Naive thymus-derived CD8-positive, alpha-beta T cell (primary cell): ENCODE measurements at places on chromosomes 11 and 22.

DNA sequence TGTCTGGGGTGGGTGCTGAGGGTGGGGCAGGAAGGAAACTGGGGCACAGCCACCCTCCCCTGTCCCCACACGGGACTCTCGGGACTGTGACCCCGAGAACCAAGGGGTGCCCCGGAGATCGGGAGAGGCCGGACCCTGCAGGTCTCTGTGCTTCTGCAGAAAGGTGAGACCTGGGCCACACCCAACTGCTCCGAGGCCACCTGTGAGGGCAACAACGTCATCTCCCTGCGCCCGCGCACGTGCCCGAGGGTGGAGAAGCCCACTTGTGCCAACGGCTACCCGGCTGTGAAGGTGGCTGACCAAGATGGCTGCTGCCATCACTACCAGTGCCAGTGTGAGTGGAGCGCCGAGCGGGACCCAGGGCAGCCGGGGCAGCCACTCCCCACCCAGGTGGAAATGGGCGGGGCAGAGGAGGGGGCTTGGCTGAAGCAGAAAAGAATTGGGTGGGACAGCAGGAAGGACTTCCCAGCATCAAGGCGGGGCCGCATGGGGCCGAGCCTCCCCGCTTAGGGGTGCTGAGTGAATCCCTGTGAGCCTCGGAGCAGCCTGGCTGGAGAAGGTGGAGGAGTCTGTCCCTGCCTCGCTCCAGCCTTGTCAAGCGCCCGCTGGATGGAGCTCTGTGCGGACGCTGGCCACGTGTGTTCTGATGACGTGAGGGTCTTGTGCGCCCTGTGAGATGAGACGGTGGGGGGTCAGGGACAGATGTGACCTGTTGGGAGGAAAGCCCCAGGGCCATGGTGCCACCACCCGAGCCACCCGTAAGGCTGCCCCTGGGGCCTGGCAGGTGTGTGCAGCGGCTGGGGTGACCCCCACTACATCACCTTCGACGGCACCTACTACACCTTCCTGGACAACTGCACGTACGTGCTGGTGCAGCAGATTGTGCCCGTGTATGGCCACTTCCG lies 29.3 kb upstream of the MUC5B start:
- DNase-seq = no peak

DNA sequence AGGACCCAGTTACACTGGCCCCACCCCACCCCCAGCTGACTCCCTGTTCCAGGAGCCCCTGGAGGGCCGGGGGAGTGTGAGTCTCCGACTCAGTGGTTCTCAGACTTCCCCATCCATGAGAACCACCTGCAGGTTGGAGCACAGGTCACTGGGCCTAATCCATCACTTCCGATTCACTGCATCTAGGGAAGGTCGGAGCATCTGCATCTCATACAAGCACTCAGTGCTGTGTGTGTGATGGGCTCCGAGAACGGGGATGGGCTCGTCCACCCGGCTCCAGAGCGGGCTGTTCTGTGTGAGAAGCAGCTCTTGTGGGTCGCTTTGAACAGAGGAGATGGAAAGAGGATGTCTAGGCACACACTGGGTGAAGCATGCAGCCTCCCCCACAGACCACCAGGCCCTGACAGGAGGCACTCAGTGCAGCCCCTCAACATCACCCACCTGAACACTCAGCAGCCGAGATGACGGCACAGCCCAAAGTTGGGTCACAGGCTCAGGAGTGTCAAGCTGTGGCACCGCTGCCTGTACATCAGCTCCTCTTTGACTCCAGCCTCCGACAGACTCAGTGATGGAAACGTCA lies 541.4 kb downstream of the BRD1 start:
- DNase-seq = no peak

DNA sequence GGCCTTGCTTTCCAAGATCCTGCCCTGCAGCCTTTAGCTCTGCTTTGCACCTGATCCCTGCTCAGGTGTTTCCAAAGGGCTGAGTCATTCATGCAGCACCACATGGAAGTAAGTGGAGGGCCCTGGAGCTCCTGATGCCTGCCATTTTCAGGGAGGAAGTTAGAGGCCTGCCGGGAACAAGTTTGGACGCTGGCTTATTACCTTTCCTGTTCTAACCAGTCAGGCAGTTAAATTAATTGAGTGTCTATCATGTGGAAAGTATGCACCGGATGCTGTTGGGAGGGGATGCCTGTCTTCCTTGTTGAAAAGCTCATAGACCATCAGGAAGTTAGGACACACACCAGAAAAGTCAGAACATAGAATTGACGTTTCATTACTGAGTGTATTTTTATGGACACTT lies 73.7 kb upstream of the PLET1 start:
- DNase-seq = no peak

GRCh38 chr11:84642500-84642899 lies 984.6 kb downstream of the DLG2 start:
- no peak for DNase-seq

DNA sequence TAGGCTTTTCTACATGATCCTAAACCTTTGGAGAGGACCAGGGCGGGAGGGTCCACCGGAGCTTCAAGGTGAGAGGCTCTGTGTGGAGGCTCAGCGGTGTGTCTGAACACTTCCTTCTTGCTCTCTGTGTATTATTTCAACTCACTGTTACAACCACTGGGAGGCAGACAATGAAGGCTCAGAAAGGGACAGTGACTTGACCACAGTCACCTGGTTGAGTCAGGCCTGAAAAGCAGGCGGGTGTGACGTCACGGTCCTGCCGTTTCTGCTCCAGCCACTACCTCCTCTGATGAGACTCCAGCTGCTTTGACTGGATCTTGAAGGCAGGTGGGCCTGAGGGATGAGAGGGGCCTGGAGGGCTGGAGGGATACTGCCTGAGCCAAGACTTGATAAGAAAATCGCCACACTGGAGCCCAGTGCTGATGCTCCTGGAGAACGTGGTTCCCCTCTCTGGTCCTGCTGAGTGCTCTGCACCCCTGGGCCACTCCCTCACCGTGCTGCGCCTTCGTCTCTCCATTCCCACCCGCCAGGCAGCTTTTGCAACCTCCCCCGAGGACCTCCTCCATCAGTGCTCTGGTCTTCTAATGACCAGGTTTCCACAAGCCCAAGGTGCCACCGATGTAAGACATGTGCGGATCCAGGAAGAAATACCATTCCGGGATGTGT lies 27.9 kb downstream of the KCNC1 start:
- no peak for DNase-seq

DNA sequence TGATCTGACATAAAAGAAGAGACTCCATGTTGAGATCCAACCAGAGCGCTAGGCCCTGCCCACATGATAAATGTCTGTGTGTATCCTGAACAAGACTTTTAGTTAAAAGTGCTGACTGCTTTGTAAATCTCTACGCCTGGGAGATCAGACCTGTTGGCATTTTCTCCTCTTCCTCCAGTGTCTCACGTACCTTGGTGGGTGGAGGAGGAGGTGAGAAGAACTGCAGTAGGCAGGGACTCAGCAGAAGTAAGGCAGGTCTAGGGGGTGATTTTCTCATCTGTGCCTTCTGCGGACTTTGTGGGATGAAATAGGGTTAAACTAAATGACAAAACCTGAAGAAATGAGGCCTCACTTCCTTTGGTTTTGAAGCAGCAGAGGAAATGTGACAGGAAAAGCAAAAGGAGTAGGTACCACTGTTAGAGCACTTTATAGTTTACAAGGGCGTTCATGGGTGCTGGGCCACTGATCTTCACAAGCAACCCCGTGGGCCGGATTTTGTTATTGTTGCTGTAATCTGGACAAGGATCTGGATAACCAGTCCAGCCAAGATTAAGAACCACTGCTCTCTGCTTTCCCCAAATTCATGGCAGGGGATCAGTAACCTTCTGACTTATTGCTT lies 36.7 kb upstream of the PLET1 start:
- DNase-seq = no peak

GRCh38 chr22:23833017-23833751 lies 5.6 kb downstream of the DERL3 start:
- DNase-seq = no peak

GRCh38 chr11:7613394-7613720 lies 59.9 kb downstream of the CYB5R2 start:
- DNase-seq = no peak

DNA sequence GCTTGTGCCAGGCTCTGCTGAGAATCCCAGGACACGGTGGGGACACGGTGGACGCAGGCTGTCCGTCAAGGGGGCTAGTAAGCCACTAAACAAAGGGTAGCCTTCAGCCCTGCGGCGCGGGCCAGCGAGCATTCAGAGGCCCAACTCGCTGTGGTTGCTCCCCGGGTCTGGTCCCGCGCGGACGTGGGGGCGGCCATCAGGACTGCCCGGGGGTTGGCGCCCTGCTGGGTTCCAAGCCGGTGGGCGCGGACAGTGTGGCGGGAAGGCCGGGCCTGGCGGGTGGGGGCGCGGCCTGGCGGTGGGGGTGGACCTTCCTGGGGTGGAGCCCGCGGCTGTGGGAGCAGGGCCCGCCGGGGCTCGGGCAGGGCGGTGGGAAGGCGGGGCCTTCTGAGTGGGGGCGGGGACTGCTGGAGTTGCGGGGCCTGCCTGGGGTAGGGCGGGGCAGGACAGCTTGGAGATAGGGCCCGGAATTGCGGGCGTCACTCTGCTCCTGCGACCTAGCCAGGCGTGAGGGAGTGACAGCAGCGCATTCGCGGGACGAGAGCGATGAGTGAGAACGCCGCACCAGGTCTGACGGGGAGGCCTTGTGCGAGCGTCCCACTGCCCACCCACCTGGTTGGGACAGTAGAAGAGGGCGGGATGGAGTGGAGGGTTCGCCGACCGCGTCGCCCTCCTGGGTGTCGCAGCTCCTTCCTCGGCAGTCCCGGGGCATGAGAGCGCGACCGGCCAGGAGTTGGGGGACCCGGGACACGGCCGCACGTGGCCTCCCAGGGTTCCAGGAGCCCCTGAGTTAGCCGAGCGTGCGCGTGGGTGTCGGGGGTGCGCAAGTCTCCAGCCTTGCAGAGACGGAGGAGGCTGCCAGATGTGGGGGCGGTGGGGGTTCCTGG lies at the start of gene SERHL2:
SERHL2 (plus strand) TSS at position 482 of the 887 bp plus-strand sequence; CDS start at position 547, 65 bp downstream.
- peak; percentile 92 for DNase-seq

GRCh38 chr11:123729602-123730001 lies 11.9 kb downstream of the ZNF202 start:
- no peak for DNase-seq

GRCh38 chr11:34650528-34650927 lies 29.6 kb downstream of the EHF start:
- peak; percentile 87 for DNase-seq
